ENCODE measurements at places on chromosomes 6 and 20.
A peak's percentile ranks its signal among the peaks of the same experiment; 100 is the strongest.

GRCh38 chr20:24465730-24466129 lies 3.7 kb upstream of the SYNDIG1 start:
- DNase-seq = peak; percentile 59

- no peak for DNase-seq
Measured at GRCh38 chr20:460707-461106, 1.6 kb downstream of the TBC1D20 start.

GRCh38 chr6:42210551-42210950 lies 7.1 kb downstream of the MRPS10 start:
- no peak for DNase-seq

- peak; percentile 60 for DNase-seq
Measured at GRCh38 chr6:145699462-145699861, 35.9 kb downstream of the EPM2A start.

GRCh38 chr20:5000263-5001173 lies 792 bp downstream of the SLC23A2 start:
- DNase-seq = peak; percentile 15

GRCh38 chr6:159933077-159933476 lies 35.8 kb upstream of the IGF2R start:
- no peak for DNase-seq

DNA sequence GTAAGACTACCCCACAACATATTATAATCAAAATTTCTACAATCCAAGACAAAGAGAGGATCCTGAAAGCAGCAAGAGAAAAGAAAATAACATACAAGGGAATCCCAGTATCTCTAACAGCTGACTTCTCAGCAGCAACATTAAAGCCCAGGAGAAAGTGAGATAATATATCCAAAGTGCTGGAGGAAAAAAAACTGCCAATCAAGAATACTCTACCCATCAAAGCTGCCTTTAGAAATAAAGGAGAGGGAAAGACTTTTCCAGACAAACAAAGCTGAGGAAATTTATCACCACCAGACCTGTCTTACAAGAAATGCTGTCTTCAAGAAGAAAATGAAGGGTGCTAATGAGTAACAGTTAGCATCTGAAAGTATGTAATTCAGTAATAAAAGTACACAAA lies 43.3 kb upstream of the IRAK1BP1 start:
- no peak for DNase-seq

DNA sequence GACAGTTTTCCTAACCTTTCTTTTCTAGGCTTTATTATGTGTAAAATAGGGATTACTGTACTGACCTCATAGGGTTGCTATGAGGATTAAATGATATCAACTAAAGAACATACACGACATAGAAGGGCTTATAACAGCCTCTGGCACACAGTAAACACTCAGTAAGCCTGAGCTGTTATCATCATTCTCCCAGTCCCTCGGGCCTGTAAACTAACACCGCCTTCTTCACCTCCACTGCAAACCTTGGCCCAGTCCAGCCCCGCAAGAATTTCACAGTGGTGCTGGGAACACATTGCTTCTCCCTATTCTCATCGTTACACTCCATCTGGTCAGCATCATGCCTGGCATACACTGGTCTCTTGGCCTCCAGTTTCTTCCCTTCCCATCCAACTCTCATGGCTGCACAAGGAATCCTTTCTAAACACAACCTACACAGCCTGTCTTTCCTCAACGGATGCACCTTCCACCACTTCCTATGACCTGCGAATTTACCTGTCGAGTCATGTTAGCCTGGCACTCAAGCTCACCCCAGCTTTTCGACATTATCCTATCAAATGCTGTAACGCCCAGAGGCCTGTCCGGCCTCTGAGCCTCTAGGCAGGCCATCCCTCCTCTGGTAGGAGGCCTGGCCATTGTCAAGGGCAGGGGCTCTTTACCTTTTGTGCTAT lies 92.1 kb downstream of the FYN start:
- DNase-seq = no peak

DNA sequence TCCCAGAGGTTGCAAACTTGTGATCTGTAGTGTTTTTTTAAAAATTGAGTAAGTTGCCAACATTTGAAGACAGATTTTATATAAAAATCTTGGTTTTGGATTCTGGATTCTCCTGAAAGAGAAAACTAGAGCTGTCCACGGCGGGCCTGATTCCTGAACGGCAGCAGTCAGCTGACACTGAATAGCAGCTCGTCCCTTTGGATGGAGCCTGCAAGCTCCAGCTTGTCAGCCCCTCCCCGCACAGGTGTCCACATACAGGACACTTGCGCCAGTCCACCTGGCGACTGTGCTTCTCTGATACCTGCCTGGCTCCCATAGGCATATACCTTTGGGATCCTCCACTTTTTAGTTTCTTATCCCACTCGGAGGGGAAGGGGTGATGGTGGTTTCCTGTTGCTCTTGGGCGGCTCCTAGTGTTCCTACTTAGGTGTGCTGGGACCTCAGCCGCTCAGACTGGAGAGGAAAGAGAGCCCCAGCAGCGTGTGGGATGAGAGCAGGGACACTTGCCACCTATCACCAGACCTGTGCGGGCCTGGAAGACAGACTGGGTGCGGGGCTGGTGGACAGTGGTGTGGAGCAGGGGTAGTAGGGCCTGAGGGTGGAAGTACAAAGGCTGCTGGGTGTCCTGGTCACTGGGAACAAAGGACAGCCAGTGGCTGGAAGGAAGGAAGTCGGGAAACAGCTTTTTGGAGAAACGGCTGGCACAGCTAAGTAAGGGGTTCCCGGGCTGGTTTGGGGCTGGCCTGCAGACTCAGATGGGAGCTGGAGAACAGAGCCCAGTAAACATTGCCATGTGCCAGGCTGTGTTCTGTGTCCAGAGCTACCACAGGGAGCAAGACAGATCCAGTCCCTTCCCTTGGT lies 18.3 kb downstream of the GHRH start:
- no peak for DNase-seq

DNA sequence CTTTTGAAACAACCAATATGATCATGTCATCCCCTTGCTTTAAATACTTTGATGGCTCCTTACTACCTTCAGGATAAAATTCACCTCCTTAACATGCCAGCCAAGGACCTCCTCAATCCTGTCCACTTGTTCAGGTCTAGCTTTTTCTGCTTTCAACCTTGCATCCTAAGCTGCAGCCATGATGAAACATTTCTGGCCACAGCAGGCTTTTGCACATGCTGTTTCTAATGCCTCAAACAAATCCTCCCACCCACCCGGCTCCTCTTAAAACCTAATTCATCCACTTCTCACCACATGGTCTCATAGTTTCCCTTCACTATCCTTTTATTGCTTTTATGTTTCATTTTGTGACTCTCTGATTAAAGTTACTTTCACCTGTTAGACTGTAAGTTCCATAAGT lies 124.6 kb downstream of the MYB start:
- no peak for DNase-seq

DNA sequence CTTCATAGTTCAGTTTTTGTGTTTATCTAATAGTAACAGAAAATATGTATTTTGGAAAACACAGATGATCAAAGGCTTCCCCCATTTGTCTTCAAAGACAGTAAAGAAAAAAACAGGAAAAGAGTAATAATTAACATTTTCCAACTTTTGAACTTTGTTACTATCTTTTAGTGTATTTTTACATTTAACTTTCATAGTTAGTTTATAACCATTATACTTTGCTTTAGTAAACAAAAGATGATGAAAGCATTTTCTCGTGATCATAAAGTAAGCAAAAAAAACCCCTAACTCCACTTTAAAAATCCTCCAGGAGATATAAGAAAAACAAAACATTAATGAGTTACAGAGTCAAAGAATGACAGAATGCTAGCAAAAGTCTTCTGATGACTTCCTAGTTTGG lies 13.6 kb upstream of the GPRC6A start:
- no peak for DNase-seq

GRCh38 chr6:6521961-6522482 lies 66.5 kb upstream of the LY86 start:
- DNase-seq = no peak

DNA sequence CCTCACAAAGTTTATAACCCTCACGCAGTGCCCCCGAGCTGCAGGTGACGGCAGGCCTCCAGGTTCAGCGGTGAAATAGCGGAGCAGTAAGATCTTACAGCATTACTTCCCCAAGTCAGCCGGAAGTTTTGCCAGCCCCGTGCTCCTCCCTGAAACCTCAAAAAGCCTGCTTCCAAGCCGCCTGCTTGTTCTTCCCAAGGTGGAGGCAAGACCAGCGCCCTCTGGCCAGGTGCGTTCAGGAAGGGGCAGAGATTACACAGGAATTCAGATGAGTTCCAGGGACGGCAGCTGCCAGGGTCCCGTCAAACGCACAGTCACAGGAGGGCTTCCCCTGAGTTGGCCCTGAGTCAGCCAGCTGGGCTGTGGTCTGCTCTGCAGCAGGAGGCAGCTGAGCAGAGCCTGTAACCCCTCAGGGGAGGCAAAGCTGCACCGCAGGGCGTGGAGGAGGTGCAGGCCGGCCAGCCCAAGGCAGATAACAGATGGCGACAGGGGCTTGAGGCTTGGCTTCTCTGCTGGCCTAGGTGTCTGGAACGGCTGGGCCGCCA lies 124.1 kb upstream of the RPS6KA2 start:
- DNase-seq = no peak

DNA sequence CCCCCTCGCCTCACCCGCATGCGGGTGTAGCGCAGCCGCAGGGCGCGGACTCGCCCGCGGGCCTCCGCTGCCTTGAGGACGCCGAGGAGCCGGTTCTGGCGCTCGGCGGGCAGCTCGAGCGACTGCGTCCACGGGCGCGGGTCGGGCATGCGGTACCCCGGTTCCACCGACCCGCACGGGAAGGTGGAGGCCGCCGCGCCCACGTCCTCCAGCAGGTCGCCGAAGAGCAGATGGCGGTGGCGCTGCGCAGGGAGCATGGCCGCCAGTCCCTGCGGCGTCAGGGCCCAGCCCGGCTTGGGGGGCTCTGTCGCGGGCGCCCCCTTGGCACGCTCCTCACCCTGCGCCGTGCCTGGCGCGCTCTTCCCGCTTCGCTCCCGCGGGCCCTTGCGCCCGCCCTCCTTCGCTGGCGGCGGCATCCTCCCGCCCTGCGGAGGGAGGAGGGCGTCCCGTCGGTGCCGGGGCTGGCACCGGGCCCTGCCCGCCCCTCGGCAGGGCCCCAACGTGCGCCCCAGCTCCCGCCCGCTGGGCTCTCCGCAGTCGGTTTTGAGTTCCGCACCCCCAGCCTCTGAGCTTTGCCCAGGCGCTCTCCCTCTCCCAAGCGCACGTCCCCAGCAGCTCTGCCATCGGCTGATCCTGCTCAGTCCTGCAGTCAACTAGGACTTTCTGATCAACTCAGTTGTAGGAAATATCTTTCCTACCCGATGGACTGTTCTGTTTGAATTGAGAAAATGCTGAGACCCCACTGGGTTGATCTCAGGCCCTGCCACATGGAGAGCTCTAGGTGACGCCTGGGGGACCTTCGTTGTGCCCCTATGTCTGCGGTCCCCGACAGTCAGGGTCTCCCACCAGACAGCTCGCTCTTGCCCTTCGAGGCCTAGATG lies at the start of gene LKAAEAR1:
LKAAEAR1 (minus strand) TSS at position 595 of the 881 bp plus-strand sequence; CDS start at position 416, 179 bp downstream.
- DNase-seq = no peak

DNA sequence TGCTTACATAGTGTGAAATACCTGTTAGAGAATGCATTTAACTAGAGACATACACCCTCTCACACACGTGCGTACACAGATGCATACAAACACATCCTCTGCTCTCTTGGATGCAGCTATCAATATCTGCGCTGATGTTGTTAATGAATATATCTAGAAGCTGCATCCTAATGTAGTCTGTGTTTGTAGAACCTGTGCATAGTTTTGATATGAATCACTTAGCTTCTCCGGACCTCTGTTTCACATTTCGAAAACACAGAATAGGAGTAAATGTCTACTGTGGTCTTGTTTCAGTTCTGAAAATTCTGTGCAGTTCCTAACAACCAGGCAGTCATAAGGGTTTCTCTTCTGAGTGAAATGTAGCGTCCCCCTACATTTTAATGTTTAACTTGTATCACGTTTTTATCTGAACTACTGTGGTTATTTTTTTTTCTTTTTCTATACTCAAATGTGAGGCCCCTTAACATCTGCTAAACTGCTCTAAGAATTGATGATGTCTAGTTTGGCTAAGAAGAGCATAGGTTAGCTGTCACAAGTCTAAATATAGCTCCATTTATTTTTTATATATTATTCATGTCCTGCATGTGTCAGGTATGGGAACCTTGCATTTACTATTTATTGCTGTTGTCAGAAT lies 254.5 kb downstream of the TMEM242 start:
- no peak for DNase-seq

DNA sequence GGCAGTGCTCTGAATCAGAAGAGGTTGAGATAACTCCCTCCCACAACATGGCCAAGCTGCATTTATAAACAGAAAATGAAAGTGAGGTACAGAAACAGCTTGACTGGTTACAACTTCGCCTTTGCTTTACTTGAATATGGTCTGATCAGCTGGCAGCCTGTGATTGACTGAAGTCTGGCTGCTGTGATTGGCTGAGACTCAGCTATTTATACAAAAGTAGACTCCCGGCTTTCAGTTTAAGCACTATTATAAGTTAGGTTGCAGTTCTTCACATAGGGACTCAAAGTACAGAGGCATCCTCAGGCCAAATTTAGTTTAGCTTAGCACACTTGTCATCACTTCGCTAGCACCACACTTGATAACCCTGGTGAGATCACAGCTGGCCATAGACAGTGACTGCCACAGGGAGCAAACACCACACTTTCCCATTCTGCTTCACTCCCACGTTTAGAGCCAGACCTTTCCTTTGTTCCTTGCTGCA lies 362.6 kb downstream of the EPM2A start:
- peak; percentile 31 for DNase-seq

DNA sequence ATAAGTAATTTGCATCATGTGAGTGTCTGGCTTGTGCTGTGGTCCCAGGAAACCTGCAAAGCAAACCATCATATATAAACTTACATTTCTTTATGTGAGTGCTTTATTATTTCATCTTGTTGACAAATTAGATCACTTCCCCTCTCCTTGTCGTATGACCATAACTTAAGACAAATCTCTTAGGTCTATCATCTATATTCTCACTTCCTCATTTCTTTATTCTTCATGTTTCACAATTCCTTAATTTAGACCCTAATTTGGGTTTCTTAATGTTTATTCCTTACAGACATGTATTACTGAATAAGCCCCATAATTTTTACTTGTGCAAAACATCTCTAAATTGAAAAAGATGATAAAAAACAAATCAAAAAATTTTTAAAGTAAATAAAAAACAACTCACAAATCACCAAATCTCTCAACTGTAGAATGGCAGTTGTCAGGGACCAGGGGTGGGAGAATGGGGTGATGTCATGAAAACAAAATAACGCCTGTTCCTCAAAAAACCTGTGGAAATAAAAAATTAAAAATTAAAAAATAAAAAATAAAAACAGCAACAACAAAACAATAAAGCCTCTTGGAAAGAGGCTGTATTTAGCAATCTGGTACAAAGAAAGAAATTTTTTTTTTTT lies 49.5 kb upstream of the FBXO30 start:
- DNase-seq = no peak

DNA sequence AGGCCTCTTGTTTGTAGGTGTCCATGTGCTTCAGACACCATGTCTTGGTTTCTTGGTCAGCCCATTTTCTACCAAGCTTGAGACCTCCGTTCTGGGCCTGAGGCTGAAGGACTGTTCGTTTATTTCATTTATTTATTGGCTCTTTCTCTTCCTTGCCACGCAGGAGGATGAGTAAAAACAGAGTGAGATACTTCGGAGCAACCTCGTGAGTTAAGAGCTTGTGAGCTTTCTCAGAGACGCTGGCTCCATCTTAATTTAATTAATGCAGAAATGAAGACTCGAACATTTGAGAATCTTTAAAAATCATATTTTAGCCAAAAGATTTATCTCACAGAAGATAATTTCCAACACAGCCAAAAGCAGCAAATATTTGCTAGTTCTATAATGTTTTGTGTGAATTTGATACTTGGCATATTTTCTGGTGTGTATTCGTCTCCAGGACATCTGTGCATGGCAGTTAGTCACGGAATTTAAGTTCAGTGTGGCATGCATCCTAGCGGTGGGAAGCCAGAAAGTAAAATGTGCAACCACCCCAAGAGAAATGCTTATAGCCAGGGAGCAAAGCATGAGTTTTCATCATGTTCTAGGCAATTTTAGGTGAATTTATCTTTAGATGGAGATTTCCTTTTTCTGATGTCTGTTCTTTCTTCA lies 76.0 kb downstream of the THBS2 start:
- no peak for DNase-seq
